ENCODE measurements at places on chromosomes 4 and X.

GRCh38 chr4:36183232-36183631 is 61.1 kb downstream of the ARAP2 start:
- DNase-seq = no peak

DNA sequence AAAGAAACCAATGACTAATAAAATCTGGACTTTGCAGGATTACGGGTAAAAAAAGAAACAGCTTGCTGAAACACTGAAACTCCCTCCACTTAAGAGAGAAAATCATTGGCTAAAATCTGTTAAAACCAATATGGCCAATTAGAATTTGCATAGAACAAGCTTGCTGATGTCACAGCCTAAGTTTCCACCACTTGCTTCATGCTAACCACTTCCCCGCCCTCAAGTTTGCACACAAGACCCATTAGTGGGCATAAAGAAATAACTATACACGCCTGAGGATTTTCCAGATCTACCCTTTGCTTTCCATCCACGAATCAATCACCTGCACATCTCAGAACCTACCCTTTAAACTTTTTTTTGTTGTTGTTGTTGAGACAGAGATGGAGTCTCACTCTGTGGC is 42.7 kb upstream of the PHEX start:
- DNase-seq = no peak

GRCh38 chr4:36164900-36165630 is 79.2 kb downstream of the ARAP2 start:
- no peak for DNase-seq

GRCh38 chrX:1904663-1905218 is 289.9 kb downstream of the ASMT start:
- DNase-seq = no peak

DNA sequence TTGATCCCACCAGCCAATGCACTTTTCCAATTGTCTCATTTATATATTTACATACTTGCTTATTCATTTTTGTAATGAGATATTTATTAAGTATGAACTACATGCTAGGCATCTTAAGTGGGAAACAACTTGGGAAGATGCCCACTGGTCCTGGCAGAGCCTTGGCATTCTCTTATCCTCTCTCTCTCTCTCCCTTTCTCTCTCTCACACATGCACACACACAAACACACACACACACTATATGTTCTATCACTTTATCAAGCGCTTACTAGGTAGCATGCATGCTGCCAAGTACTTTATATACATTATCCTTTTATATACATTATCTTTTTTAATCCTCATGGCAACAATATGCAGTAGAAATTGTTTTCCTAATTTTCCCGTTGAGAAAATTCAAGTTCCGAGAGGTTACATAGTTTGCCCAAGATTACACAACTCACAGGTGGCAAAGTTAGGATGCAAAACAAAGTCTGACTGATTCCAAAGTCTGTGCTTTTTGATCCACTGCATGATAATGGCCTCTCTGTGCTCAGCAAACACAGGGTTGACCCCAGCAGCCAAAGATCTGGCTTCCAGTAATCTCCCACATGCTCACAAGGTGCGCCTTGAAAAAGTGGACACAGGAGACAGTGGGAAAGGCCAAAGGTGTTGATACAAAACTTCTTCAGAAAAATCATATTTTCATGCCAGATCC is 173.1 kb upstream of the KLF3 start:
- DNase-seq = no peak

DNA sequence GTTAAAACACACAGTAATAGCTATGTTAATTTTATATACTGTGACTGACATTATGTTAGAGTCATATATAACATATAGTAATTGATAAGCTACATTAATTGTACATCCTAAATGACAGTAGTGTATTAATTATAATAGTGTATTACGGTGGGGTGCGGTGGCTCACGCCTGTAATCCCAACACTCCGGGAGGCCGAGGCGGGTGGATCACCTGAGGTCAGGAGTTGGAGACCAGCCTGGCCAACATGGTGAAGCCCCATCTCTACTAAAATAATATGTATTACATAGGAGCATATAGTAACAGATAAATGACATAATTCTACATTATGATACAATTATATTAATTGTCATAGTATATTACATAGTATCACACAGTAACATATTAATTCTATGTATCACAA is 12.2 kb downstream of the ASMTL start:
- DNase-seq = no peak

DNA sequence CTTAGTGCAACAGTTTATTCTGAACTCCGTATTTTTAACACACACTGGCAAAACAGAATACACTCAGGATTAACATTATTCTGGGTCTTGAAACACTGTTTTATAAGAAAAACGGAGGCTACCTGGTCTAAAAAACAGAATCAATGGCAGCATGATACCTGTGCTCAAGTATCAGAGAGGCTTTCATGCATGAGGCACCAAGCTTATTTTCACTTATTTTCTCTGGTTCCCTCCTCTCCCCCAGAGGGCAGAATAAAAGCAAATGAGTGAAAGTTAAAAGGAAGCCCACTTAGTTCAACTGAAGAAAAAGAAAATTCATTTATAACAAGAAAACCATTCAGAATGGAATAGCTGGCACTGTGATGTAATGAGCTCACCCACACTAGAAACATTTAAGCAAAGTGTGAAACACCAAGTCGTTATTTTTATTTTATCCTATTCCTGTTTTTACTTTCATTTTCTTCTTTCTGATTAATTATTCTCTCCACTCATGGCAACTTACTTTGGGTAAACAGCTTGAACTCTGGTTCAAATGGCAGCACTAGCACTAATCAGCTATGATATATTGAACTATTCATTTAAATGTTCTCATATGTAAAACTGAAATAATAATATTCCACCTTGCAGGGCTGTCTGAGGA is 211.8 kb downstream of the PPP3CA start:
- DNase-seq = no peak

GRCh38 chr4:109411964-109412363 is 21.7 kb upstream of the SEC24B start:
- DNase-seq = no peak

DNA sequence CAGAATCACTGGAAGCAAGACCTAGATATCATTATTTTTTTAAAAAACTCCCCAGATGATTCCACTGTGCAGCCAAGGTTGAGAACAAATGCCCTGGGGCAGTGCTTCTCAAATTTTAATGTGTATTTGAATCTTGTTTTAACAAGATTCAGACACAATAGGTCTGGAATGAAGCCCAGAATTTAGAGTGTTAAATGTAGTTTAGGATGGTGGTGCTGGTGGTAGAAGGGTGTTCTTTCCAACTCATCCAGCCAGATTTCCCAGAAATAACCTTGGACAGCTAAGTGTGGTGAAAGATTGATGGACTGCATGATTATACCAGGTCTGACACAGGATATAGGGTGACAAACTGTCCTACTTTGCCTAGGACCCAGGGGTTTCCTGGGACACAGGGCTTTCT is 120.1 kb upstream of the MED14 start:
- DNase-seq = no peak

GRCh38 chr4:82747686-82748575 is 50.7 kb downstream of the SCD5 start:
- no peak for DNase-seq

DNA sequence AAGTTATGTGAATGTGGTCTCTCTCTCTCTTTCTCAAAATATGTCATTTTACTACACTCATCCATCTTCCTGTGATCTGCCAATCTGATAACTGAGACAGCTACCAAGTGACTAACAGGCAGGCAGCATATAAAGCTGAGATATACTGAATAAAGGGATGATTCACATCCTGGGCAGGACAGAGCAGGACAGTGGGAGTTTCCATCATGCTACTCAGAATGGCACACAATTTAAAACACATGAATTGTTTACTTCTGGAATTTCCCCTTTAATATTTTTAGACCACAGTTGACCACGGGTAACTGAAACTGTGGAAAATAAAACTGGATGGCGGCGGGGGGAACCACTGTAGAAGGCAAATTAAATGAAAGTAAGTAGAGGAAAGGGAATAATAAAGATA is 58.6 kb upstream of the DCTD start:
- no peak for DNase-seq

DNA sequence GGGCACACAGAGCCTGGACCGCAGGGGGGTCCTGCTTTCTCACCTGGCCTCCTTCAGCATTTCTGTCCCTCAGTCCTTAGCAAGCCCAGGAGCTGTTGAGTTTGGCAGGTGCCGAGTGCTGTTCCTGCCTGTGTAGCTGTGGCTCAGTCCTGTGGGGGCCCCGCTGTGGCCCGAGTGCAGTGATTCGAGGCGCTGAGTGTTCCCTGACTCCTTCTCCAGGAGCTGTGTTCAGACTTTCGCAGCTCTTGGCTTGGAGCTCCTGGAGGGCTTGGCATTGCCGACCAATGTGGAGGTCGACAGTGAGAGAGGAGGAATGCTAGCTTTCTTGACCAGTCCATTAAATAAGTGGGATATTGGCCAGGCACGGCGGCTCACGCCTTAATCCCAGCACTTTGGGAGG is 50.1 kb upstream of the MSANTD1 start:
- DNase-seq = no peak

DNA sequence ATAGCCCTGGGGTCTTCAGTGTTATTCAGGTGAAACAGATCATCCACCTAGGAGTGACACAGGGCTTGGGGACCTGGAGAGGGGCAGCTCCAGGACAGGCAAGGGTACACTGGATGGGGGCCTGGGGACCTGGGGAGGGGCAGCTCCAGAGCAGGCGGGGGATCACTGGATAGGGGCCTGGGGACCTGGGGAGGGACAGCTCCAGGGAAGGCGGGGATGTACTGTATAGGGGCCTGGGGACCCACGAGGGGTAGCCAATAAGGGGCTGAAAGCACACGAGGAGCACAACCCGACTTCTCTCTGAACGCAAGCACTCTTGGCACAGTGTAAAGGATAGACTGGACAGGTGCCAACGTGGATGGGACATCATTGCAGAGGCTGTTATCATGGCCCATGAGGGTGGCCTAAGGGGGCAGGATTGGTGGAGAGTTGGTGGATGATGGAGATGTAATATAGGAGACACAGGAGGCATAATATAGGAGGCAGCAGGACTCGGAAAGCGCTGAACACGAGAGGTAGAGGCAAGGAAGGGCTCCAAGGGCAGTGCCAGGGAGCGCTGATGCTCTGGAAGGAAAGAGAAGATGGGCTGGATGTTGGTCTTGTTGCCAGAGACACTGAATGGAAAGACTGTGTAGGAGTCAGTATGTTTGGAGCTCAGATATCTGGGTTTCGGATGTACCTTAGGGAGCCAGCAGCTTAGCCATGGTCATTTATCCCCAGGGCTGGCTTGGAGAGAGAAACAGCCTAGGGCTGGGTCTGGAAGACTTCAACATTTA is 37.9 kb upstream of the FGFBP2 start:
- DNase-seq = no peak

GRCh38 chrX:69152417-69152841 is 12.8 kb downstream of the PJA1 start:
- DNase-seq = no peak

- no peak for DNase-seq
Measured at GRCh38 chr4:54102531-54103106, 2.7 kb downstream of the GSX2 start.

GRCh38 chr4:177023951-177024350 is 231.2 kb upstream of the VEGFC start:
- DNase-seq = no peak

GRCh38 chr4:55469979-55470378 is 74.2 kb downstream of the TMEM165 start:
- no peak for DNase-seq

GRCh38 chrX:47523713-47524166 is 37.3 kb upstream of the ARAF start:
- no peak for DNase-seq

DNA sequence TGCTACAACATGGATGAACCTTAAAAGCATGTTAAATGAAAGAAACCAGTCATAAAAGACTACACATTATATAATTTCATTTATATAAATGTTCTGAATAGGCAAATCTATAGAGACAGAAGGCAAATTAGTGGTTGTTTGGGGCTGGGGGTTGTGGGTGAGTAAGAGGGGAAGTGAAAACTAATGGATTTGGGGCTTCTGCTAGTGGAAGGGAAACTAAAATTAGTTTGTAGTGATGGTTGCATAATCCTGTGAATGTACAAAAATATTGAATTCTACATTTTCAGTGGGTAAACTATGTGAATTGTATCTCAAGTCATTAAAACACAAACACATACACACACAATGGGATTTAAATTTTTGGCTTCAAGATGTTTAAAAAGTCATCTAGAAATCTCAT is 25.4 kb upstream of the LIMCH1 start:
- DNase-seq = no peak

DNA sequence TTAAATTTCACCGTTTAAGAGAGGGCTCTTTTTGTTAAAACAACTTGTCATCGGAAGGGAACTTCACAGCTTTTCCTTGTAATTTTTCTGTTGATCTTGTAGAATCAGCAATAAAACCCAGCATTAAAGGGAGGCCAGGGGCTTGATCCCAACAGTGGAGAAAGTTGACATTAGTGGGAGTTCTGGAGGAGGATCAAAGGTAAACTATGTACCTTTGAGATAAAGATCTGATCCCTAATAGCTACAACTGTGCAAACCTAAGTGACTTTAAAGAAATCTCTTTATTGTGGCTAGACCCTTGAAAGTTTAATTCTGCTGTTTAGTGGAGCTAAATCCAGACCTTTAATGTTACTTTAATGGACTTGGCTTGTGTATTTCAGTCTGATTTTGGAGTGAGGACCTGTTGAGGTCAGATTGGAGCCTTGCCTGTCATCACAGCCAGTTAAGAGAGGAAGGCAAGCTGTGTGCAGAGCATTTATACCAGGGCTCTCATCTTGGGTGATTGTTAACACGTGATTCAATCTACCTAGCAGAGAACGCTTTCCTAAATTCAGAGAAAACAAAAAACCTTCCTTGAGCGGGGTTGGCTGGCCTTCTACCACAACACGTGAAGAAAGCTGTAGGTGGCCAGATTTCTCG is 1.7 kb downstream of the DOCK11 start:
- no peak for DNase-seq

- no peak for DNase-seq
Measured at GRCh38 chr4:185016946-185017758, 1.1 kb upstream of the HELT start.

- DNase-seq = no peak
Measured at GRCh38 chr4:154604696-154605200, 7.7 kb downstream of the FGG start.

- no peak for DNase-seq
Measured at GRCh38 chr4:160299608-160300007, 1196.7 kb downstream of the RAPGEF2 start.

DNA sequence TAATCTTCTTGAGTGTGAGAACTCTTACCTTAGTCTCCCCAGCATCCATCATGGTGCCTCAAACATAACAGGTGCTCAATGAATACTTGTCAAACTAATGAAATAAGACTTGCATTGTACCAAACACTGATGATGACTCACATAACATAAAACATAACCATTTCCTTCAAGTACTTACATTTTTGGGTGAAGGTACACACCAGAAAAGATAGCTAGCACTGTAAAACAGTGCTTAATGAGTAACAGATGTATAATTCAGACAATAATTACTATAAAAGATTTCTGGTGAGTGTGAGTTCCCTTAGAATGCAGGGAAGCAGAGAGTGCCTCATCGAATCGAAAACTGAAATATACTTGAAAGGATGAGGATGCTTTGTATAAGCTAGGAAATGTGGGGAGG is 70.1 kb upstream of the HCCS start:
- no peak for DNase-seq

All from SK-N-DZ (cell line).